ENCODE measurements at places on chromosomes 12 and 14.

- DNase-seq: no peak
Observed at GRCh38 chr14:78202163-78202562, 32.0 kb downstream of the NRXN3 start.

DNA sequence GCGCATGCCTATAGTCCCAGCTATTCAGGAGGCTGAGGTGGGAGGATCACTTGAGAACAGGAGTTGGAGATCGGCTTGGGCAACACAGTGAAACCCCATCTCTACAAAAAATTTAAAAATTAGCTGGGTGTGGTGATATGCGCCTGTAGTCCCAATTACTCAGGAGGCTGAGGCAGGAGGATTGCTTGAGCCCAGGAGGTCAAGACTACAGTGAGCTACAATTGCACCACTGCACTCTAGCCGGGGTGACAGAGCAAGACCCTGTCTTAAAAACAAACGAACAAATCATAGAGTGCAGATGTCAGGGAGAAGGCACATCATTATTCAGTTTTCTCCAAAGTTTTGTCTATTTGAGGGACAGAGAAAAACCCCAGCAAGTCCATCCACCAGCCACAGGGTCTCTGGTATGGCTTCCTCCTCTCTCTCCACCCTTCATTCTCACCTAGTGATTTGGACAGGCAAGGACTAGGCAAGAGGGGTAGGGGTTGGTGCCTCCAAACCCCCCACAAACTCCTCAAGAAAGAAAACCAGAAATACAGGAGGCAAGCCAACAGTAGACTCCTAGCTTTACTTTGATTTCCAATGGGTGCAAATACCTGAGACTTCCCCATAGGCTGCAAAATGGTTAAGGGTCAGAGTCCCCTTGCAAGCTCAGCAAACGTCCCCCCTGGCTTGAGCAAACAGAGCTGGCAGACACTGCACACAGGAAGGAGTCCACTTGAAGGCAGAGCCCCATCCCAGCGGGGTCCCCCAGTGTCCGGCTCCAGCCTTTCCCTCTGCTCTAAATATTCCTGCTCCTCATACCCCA is 26.5 kb upstream of the RPLP0 start:
- no peak for DNase-seq

- DNase-seq: peak; percentile 27
Observed at GRCh38 chr12:16121953-16122352, 155.5 kb downstream of the SLC15A5 start.

GRCh38 chr14:56594428-56594827 is 14.8 kb downstream of the TMEM260 start:
- DNase-seq: no peak

DNA sequence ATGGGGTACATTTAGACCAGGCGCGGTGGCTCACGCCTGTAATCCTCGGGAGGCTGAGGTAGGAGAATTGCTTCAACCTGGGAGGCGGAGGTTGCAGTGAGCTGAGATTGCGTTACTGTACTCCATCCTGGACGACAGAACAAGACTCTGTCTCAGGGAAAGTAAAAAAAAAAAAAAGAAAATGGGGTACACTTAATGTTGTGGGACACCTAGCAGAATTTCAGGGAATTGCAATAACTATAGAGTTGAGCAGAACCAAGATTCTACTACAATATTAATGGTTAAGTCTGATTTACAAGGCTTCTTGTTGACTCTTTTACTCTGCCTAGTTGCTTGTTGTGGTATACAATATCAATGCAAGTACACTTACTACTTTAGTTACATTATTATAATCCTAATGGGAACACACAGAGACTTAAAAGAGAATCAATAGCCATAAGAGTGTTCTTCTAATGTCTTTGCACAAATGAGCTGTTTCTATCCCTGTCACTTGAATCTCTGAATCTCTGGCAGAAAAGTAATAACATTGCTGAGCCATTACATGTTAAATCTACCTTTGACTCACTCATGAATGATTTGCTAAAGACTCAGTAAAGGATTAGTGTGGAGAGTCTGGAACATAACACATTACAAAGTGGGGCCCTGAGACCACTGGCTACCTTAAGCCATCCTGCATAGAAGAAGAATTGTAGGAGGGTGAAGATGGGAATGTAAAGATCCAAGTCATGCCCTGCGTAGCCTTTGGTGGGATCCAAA is 22.7 kb downstream of the BEST3 start:
- no peak for DNase-seq

DNA sequence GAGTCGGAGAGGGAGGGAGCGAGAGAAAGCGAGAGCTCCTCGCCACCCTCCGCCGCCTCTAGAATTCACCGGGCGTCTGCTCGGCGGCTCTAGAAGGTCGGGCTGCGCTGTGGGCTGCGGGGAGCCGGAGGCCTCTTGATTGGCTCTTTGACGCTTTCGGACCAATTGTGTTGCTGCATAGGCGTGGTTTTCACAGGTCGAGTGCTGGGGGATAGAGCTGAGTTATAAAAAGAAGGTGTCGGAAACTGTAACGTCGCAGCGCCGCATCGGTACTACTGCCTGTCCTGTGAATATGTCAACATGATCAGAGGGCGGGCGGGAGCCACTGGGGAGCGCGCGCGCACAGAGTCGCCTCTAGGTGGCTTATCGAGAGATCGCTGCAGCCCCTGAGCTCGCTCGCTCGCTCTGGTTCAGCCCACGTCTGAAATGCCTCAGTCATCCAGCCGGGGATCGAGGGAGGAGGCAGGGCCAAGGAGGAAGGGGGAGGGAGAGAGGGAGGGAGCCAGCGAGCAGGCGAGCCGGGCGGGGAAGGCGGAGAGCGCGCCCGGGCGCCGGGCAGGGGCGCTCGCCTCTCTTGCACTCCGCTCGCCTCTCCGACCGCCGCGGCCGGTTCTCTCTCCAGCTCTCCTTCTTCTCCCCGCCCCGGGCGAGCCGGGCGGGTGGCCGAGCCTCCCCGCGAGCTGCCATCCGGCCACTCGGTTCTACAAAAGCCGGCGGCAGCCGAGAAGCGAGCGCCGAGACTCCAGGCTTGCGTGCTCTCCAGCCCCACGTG is at the start of gene TBX3:
Gene TBX3, minus strand, starts transcription at position 78 of the 772 bp plus-strand sequence. CDS start 975 bp downstream, outside the sequence.
- DNase-seq: peak; percentile 97

- DNase-seq: no peak
Observed at GRCh38 chr14:100104006-100104352, 38.8 kb downstream of the EVL start.

GRCh38 chr12:94056419-94057158 is 91.8 kb upstream of the PLXNC1 start:
- no peak for DNase-seq
